Right hindlimb (tissue), 1 donor: ENCODE measurements at places on chromosomes 13 and 19.

GRCh38 chr19:55406826-55407549 is 600 bp downstream of the UBE2S start:
- no peak for DNase-seq

DNA sequence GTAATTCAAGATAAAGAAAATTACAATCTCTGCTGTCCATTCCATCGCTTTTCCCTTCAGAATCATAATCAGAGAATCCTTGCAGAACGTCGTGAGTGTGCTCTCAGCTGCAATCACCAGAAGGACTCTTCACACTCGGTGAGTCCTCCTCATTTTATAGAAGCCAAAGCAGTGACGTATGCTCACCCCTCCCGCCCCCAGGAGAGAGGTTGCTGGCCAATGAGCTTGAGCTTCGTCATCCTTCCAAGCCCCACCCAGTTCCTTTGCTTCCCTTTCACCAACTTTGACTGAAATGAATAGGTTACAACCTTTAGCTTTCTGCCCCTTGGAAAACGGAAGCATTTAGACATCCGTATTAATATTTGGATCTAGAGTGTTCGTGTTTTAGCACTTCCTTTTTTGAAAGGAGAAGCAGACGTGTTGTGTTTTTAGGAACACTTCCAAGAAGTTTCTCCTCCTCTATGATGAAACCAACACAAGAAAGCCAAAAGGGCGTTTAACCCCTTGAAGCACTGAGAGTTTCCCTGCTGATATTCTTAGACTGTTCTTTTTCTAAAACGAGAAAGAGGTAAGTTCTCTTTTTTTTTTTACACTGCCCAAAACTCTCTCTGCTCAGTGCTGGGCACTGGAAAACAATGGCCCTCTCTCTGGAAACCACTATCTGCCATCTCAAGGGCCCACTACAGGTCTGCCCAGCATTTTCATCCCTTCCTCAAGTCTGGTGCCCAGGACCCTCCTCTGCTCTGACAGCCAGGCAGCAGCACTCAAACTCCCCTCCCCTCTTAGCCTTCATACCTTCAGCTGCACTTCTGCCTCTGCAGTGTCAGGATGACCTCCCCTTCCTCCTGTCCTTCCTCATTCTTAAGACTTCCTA is 44.3 kb upstream of the CEACAM21 start:
- peak; percentile 54 for DNase-seq

- peak; percentile 92 for DNase-seq
These were observed at the start of gene SLC44A2 for GRCh38 chr19:10625003-10625761. Gene SLC44A2 (plus strand): TSS chr19:10625553. CDS start chr19:10625634, 81 bp downstream.

GRCh38 chr19:42343344-42344110 is 18.1 kb downstream of the MEGF8 start:
- no peak for DNase-seq

GRCh38 chr13:39111145-39111544 is 72.9 kb downstream of the NHLRC3 start:
- no peak for DNase-seq

GRCh38 chr13:80048030-80048429 is 292.9 kb downstream of the SPRY2 start:
- DNase-seq: no peak

- no peak for DNase-seq
These were observed 29.1 kb upstream of the IGFL4 start for GRCh38 chr19:46069806-46070341.

GRCh38 chr19:2042485-2043250 is 8.4 kb downstream of the MKNK2 start:
- DNase-seq: no peak

- no peak for DNase-seq
These were observed 38.2 kb downstream of the MZT1 start for GRCh38 chr13:72689181-72689696.

GRCh38 chr13:94248454-94249228 is 230.8 kb downstream of the DCT start:
- DNase-seq: no peak

DNA sequence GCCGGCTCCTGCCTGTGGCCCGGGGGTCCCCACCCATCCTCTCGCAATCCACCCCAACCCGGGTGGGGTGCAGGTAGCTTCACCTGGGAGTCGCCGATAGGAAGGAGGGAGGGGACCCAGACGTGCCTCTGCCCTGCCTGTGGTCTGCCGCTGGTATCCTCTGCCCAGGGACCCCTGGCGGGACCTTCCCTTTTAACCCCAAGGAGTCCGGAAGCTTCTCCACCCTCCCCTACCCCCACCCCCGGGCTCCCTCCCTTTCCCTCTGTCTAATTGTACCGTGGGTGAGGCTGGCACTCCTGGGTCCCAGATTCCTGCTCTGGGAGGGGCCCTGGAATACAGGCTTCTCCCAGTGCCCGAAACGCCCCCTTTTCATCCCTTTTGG is at the start of gene KLK10:
TSS of gene KLK10 (minus strand) at position 166 of the 382 bp plus-strand sequence. CDS start 579 bp downstream, outside the sequence.
- no peak for DNase-seq

GRCh38 chr19:28350673-28351072 is 862.3 kb downstream of the UQCRFS1 start:
- no peak for DNase-seq
